ENCODE measurements at places on chromosomes 2 and 18.

DNA sequence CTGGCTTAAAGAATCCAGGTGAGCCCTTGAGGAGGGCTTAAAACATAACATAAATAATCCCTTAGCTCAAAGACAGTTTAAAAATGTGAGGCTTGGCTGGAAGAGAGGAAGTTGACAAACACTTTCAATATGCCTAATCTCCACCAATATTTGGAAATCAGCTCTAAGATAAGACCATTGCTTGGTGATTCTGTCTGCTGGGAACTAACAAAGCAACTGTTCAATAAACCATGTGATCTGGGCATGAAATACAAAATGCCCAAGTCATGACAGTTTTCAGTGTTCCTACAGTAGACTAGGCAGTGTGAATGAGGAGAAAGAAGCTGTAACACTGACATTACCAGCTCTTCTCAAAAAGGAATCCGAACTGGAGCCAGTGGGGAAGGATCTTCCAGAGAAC, 10.7 kb downstream of the MFF start:
- DNase-seq = no peak

DNA sequence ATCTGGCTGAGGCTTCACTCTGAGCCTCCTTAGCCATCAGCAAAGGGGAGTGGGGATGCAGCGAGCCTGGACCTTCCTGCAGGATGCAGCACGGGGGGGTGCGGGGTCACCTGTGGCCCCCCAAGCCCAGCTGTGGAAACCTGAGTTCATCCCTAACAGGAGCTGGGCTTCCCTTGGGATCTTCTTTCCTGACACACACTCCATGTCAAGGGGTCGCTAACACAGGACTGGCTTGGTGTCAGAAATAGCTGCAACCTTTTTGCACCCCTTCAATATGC, 174.7 kb downstream of the RTP5 start:
- no peak for DNase-seq

GRCh38 chr18:68738564-68738963, 23.7 kb upstream of the TMX3 start:
- DNase-seq = no peak

DNA sequence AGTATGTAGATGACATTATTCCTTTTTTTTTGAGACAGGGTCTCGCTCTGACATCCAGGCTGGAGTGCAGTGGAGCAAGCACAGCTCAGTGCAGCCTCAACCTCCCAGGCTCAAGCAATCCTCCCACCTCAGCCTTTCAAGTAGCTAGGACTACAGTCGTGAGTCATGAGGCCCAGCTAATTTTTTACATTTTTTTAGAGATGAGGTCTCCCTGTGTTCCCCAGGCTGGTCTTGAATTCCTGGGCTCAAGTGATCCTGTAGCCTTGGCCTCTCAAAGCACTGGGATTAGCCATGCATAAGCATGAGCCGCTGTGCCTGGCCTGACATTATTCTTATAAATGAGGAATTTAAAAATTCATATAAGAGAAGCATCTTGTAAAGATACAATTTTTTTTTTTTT, 86.9 kb downstream of the FAM117B start:
- DNase-seq = no peak

DNA sequence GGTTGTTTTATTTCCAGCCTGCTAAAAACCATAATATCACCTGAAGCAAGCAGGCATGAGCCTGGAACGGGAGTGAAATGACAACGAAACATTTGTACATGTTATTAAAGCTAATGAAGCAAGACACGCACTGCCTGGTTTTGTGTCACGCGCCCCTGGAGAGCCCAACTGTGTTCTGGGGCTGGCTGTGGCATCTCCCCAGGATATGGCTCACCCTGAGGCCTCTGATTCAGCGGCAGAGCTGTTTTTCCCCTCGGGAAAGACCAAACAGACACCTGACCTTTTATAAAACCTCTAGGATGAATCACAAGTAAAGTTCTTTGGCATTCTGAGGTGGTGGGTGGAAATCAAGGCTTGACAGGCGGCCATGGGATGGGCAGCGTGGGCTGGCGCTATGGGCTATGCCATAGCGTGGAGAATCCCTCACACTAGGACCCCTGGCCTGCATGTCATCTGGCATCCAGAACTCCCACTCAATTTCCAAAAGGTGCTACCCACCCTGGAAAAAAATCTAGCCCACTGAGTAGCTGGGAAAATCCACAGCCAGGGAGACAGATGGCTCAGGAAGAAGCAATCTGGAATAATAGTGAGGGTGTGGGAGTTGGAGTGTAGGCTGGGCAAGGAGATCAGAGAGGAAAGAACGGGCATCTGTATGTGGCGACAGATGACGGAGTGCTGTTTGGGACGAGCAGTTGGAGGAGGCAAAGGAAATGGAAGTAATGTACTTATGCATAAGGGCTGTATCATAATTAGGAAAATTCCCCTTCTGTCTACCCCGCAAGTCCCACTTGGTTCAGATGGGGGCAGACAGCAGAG, 262.0 kb downstream of the AFF3 start:
- no peak for DNase-seq

DNA sequence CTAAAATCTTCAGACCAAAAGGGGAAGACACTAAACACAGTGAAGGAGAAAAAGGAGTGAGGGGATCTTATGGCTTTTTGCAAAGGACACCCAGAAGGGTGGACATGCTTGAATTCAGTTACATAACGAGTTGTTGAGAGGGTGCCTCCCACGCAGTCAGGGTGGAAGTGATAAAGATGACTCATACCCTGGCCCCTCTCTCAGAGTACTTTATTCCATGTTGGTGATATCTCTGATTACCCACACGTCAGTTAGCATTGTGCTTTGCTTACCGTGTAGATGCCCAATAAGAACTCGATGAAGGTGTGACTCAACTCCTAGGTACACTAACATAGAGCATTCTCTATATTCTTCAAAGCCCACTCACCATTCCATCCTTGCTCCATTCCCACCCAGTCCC, 44.4 kb downstream of the EN1 start:
- no peak for DNase-seq

GRCh38 chr2:45845566-45845965, 194.1 kb downstream of the PRKCE start:
- no peak for DNase-seq

DNA sequence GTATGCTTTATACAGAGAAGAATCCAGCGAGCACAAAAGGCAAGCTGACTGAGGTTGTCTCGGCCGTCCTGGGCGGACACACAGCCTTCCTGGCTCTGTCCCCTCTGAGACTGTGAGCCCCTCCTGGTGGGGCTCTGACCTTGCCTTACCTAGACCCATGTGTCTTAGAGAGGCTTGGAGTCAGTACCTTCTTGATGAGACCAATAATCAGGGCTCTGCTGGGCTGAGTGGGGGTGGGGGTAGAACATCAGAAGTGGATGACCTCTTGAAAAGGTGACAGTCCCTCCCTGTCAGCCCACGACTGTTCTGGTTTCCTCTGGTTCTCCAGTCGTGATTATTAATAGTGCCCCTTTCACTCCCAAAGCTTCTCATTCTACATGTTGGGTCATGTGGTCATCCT, 31.2 kb downstream of the TWIST2 start:
- no peak for DNase-seq

DNA sequence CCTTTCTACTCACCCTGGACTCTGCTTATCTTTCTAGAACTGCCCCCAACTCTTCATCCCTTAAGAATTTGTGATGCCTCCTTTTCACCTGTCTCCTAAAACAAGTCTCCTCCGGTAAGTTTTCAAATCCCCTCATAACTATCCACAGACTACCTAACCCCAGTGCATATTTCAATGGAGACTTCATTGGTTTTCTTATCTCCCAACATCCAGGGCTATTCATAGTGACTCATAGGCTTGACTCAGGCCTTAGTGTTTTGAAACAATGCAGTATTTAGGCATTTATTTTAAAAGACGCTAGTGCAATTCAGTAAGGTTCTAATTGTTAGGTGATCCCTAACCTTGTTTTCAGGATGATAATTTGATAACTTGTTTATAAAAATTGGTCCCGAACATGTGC, 399.2 kb downstream of the CPS1 start:
- DNase-seq = no peak

GRCh38 chr2:98457045-98457696, 12.5 kb downstream of the INPP4A start:
- no peak for DNase-seq

DNA sequence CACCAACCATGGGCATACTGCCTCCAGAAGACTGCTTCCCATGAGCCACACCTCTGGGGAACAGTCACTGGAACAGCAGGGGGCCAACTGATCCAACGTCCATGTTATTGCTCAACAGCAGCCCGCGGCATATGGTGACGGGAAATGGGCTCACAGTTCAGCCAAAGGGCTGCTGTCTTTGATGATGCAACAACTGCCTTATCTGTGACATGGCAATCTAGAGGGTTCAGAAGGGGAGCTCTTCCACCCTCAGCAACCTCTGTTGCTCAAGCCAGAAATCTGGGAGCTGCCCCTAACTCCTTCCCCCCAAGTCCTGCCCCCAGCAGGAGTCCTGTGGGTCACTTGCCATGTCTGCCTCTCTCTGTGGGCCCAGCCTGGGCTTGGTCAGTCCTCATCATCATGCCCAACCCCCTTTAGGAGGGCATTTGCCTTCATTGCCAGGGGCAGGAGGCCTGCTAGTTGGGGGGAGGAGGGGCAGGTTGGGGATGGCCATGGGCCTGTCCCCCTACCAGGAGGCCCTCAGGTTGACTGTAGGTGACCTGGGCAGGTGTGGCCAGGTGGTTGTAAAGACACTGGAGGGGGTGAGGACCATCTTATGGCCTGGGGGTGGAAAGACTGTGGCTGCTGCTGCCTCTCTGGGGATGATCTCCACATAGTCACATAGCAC, 212.9 kb downstream of the CYP26B1 start:
- DNase-seq = no peak

All from neuronal stem cell (in vitro differentiated cells).